Stimulated activated CD4-positive, alpha-beta T cell treated with anti-CD3 and anti-CD28 coated beads, Interleukin-4, amount 100 ng/mL, for 1 hour (primary cell): ENCODE measurements at places on chromosomes 12 and 14.

DNA sequence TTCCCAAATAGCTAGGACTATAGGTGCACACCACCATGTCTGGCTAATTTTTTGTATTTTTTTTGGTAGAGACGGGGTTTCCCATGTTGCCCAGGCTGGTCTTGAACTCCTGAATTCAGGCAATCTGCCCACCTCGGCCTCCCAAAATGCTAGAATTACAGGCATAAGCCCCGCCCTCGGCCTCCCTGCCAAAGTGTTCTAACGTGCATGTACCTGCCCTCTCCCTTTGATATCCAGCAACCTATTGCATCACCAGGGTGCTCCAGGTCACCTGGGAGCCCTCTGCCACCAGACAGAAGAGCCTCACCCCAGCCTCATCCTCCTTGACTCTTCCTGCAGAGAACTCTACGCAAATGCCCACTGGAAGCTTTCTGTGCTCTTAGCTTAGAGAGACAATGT, 2.2 kb upstream of the EML1 start:
- no peak for DNase-seq

GRCh38 chr12:51012570-51013236, 13.5 kb downstream of the SLC11A2 start:
- DNase-seq: no peak

GRCh38 chr12:88737838-88738472, 157.7 kb upstream of the KITLG start:
- DNase-seq: no peak

DNA sequence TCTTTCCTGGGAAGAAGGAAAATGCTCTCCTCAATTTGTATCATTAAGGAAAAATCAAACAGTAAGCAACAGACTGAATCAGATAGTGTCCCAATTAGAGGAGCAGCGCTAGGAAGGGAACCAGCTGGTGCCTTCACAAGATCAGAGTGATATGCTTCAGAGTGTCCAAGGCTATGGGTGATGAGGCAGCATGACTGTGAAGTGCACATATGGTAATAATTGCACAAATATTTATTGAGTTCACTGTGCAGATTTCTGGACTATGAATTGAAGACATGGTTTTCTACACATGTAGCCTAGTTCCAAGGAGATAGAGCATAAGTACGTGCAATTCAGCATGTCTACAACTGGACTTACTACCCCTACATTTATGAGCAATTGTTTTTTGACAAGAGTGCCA, 78.8 kb upstream of the EVL start:
- no peak for DNase-seq

DNA sequence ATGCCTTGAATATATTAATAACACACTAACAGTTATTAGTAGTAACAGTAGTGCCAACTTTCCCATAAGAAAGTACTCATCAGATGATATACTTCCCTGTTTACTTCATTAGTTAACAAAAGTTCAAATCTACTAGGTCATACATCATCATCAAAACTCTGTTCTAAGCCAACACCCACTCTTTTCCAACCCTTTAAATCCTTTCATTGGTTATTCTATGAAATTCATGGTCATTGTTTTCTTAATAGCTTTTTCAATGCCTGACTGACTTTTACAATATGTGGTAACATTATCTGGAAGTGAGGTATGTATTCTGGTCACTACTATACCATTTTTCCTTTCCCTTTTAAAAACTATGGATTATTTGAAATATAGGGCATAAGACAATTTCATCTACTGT, 9.7 kb downstream of the NTS start:
- no peak for DNase-seq

DNA sequence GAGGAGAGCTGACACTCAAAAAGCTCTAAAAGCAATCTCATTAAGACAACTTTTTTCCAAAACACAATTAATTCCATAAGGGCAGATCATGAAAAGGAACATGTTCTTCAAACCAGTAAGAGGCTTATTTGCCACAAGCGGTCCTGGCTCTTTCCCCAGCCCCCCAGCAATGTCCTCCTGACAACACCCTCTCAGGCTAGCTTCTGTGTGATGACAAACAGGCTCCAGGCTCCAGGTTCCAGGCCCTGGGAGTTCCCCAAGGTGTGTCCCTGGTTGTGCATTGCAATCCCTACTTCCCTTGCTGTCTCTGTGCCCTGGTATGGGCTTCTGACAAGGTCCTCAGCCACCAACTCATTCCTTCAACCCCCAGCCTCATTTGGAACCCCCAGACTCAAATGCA, 8.9 kb downstream of the HVCN1 start:
- DNase-seq: no peak

DNA sequence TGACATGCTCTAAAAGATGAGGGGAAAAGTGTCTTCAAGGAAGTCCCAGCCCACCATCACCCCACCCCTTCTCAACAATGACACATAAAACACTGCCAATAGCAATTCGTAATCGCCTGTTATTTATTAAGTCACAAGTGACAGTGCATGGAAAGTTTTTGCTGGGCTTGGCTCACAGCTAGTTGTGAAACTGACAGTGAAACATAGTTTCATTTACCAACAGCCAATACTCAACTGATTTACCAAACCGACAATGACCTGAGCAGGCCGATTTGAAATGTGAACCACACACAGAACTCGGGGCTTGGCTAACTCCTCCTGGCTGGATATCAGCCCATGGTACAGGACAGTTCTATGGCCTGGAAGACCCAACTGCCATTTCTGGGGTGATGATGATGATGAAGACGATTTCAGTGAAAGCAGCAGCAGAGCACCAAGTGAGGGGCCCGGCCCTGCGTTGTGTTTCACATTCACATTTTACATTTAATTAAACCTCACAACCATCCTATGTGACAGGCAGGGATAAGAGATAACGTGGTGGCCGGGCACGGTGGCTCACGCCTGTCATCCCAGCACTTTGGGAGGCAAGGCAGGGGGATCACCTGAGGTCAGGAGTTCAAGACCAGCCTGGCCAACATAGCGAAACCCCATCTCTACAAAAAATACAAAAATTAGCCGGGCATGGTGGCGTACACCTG, 42.7 kb downstream of the CAMKK2 start:
- DNase-seq: no peak

DNA sequence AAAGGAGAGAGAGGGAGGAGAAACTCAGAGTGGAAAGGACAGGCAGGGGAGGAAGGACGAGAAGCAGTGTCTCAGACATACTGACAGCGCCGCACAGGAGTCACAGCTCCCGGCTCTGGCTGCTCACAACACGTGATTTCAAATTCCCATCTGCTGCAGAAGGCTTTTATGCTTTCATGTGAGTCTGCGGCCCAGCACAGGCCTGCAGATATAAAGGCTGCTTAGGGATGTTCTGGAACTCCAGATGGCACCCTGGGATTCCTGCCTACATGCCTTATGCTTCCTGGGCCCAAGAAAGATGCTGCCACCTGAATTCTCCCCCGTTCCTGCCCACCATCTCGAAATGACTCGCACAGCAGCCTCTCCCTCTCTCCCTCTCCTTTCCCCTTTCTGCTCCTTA, 89.6 kb downstream of the NUAK1 start:
- no peak for DNase-seq

DNA sequence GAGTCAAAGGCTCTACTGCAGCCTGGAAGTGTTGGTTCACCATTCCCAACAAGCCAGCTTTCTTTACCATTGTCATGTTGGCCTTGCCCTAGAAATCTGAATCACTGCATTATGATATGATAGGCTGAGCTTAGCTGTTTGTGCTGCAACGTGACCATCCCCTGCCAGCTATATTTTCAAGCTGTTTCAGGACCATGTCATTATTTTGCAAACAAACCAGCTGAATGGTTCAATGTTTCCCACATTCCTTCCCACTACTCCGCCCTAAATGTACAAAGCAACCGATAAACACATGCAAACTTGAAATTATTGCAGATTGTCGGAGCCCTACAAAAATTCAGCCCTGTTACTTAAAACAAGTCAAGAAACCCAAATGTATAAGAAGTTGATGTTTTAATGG, 136.1 kb downstream of the KICS2 start:
- DNase-seq: no peak

GRCh38 chr14:99131632-99132271, 140.2 kb downstream of the BCL11B start:
- no peak for DNase-seq

DNA sequence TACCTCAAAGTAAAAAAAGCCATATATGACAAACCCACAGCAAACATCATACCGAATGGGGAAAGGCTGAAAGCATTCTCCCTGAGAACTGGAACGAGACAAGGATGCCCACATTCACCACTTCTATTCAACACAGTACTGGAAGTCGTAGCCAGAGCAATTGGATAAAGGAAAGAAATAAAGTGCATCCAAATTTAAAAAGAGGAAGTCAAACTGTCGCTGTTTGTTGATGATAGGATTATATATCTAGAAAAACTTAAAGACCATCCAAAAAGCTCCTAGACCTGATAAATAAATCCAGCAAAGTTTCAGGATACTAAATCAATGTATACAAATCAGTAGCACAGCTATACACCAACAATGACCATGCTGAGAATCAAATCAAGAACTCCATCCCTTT, 5.2 kb downstream of the NDUFA12 start:
- no peak for DNase-seq
